Activated CD8-positive, alpha-beta T cell treated with anti-CD3 and anti-CD28 coated beads, Interleukin-2, amount 10 ng/mL, durations not matched to agents 7 days and 5 days (primary cell): ENCODE measurements at places on chromosomes 5 and 9. TPM values are rescaled to one million over a fixed set of nuclear protein-coding genes. Genes with fewer than 3 reads are reported as not detected.

The DEPDC1B gene
- total RNA-seq = 49.1 TPM

The NR2F1 gene
- not detected for total RNA-seq

The SAXO1 gene
- total RNA-seq = not detected

The IFNB1 gene
- total RNA-seq = not detected

The ADRA1B gene
- total RNA-seq = not detected

The OR2S2 gene
- not detected for total RNA-seq

The ANKRD18A gene
- 0.11 TPM for total RNA-seq

The HACD4 gene
- total RNA-seq = 13.3 TPM

The PCDHGB5 gene
- total RNA-seq = 0.16 TPM

The PELO gene
- total RNA-seq = 25.7 TPM

The NUTM2F gene
- total RNA-seq = not detected

The NR5A1 gene
- total RNA-seq = not detected

The CTXN3 gene
- not detected for total RNA-seq
